ENCODE measurements at places on chromosomes 4 and X.

- DNase-seq, result no peak
Observed at GRCh38 chr4:38193236-38193863, 233.2 kb downstream of the PTTG2 start.

DNA sequence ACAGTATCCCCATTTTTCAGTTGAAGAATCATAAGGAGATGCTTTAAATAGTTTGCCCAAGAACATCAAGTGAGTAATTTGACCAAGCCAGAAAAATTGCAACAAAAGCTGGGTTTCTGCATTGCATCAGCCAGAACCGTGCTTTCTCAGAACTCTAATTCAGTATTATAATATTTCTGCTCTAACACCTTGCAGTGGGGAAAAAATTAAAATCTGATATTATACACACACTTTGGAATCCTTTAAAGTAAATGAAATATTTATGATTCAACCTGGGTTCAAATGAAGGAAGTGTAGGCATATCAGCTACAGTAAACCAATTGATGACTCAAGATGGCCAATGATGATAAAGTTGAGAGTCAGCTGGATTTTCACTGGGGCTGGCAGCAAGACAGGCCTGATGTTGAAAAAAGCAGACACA lies 387.6 kb upstream of the ZFP42 start:
- no peak for DNase-seq

DNA sequence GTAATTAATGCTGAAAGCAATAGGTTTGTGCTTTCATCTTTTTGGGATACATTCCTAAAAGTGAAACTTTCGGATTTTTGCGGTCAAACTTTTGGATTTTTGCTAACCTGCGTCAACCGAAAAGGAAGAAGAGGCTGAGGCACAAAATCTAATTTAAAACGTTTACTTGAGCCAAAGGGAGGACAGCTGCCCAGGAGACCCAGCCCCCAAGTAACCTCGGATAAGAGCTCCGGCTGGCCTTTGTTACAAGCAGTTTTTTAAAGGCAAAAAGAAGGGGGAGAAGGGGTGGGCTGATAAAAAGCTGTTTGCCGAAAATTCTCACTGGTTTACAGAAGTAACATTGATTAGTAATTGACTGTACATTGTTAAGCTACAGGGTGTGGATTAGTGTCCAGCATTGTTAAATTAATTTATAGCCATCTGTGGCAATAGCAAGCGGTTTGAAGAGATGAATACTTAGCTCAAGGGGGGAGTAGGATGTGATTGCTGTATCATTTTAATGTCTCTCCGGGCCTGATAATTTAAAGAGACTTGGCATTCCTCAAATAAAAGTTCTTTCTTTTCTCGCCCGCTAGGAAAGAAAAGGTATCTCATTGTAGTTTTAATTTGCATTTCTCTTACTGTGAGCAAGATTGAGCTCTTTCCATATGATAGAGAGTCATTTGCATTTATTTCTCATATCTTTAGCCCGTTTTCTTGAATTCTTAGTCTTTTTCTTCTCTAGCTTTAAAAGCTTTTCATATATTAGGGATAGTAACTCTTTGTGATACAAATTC lies 59.1 kb upstream of the USP9X start:
- DNase-seq, result no peak

DNA sequence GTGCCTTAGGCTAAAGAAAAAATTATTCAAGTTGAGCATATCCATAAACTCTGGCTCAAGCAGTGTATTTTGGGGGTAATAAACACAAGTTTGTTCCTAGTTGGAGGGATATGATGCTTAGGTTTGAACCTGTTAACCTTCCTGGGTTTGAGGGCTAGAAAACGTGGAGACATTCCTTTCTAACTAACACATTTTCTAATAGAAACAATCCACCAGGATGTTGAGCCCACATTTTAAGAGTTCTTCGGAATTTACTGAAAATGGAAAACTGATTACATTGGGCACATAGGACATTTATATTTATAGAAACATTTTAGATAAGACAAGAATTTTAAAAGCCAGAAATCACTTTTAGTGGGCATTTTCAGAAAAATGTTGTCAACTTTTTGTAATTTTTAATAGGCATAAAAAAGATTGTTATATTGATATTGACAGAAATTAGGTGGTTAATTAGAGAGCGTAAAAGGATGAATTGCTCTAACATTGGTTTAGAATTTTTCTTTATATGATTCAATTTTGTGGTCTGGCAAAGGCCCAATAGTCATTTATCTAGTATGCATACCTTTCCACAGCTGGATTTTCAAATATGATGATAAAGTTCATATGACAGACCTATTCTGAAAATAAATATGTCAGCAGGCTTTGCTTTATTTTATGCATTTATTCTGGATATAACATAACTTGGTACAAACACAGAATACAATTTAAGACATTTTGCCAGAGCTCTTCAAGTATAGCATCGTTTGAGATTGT lies 49.2 kb downstream of the CEP44 start:
- no peak for DNase-seq

DNA sequence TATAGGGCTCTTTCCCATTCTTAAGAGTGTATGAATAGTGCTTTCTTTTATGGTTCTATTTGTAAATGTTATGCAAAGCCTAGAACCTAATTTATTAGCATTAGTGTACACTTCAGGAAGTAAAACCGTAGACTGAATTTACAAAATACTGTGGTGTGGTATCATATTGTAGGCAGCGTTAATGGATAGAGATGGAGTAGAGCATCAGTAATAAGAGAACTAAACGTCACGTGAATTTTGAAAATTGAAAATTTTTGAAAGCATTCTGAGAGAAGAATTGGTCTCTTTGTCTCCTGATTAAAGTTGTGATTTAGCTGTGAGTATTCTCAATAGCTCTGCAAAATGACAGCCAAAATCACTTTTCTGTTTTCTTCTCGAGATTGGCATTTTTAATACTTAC lies 2.9 kb downstream of the STIM2 start:
- no peak for DNase-seq

DNA sequence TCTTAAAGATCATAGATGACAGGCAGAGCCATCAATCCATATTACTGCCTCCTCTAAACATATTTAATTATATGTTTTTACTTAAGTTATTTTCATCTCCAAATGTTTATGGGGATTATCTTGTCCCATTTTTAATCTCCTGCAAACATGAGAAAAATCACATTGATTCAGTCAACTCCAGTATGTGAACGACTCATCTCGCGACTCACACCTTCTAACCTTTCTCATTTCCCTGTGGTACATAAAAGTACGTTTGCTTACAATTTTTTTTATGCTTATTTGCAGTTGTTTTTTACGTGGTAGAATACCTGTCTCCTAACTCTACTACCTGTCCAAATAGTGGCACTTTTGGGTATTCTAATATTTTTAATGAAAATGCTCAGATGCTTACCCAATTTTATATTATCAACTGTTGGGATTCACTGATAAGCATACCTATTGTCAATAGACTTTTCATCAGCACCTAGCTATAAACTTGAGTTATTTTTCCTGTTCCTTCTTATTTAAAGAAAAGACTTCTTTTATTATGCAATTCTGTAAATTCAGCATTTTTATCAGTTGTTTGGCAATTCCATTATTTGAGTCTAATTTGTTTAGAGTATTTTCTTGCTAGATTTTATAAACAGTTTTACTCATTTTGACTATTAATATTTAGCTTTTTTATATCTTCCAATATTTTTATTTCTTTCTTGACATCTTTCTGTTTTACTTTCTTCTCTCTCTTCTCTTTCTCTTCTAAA lies 276.6 kb downstream of the ANK2 start:
- no peak for DNase-seq

GRCh38 chr4:67701517-67701850 lies 529 bp upstream of the UBA6 start:
- DNase-seq, result no peak

- no peak for DNase-seq
Observed at GRCh38 chr4:106893395-106893881, 142.7 kb downstream of the DKK2 start.

- no peak for DNase-seq
Observed at GRCh38 chr4:94978904-94979303, 221.1 kb downstream of the BMPR1B start.

- DNase-seq, result no peak
Observed at GRCh38 chr4:183627979-183628588, 30.9 kb downstream of the RWDD4 start.

DNA sequence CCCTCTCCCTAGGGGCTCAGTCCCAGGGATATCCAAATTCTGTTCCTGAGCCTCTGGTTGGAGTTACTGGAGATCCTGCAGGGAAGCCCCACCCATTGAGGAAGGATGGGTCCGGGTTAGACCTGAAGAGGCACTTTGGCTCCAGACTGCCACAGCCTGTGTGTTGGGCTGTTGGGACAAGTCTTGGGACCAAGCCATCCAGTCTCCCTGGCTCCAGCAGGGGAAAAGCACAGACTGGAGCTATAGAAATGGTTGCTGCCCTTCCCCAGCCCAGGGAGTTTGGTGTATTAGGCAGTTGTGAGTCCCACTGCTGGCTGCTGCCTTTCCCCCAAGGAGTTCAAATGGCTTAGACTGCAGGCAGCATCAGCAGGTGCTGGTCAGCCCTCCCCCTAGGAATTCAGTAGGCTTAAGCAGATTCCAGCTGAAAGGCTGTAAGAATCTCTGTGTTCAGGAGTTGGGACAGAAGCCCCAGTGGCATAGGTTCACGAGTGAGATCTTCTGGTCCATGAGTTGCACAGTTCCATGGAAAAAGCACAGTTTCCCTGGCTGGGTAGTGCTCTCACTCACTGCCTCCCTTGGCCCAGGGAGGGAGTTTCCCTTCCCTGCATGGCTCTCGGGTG lies 344.0 kb upstream of the EPHA5 start:
- no peak for DNase-seq

DNA sequence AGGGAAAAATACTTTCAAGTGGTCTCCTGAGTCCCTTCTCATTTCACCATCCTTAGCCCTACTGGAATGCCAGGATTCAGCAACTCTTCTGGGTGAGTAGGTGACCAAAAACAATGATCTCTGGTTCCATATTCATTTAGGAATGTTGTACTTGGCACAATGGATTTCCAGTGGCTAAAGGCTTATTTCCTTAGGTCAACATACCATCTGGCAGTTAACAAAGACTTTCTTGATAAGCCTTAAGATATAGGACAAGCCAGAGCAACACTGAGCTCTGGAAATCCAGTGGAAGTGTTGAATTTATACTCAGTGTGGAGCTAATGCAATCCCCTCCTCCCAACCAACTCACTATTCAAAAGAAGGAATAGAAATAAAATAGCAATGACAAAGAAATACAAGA lies 139.4 kb upstream of the EMCN start:
- DNase-seq, result no peak

Measured in left kidney (tissue), 8 donors.